Effector memory CD4-positive, alpha-beta T cell (primary cell): ENCODE measurements at places on chromosomes 5 and 9.
A peak's percentile ranks its signal among the peaks of the same experiment; 100 is the strongest.

- DNase-seq: peak; percentile 9
- peak overlapping the region; percentile 89 for H3K4me3 ChIP-seq
- no peaks in the 10 kb centered on the region for H3K27me3 ChIP-seq
These were observed 937 bp upstream of the SLC26A2 start for GRCh38 chr5:149959406-149960236.

- H3K4me3 ChIP-seq: no peak overlapping the region
- H3K27ac ChIP-seq: no peak overlapping the region
- DNase-seq: no peak
- H3K27me3 ChIP-seq: no peaks in the 10 kb centered on the region
- no peaks in the 10 kb centered on the region for H3K4me1 ChIP-seq
These were observed 512.3 kb upstream of the DAP start for GRCh38 chr5:11273180-11273903.

- H3K27me3 ChIP-seq: no peaks in the 10 kb centered on the region
- H3K27ac ChIP-seq: no peak overlapping the region
- no peaks in the 10 kb centered on the region for H3K36me3 ChIP-seq
- H3K4me3 ChIP-seq: no peak overlapping the region
These were observed 79.9 kb upstream of the ACO1 start for GRCh38 chr9:32304495-32304894.

DNA sequence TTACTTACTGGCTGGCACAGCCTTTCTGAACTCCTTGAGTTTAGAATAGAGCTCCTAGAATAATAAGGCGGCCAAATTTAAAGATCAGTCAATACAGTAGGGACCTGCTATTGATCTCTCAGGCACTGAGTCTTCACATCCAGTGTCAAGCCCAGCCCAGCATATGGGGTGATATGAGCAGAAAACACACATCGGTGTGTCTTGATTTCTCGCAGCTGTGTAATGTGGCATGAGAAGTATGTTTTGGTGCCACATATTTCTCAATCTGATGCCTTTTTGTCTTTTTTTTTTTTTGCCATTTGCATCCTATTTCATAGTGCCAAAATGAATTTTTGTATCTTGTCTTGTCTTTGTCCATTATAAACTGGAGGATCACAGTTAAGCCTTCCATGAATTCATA is 51.4 kb upstream of the FSD1L start:
- H3K27me3 ChIP-seq: no peaks in the 10 kb centered on the region
- H3K4me1 ChIP-seq: no peaks in the 10 kb centered on the region
- H3K36me3 ChIP-seq: no peaks in the 10 kb centered on the region
- H3K27ac ChIP-seq: no peak overlapping the region

GRCh38 chr5:81081461-81081835 is 121.3 kb downstream of the RASGRF2 start:
- H3K27ac ChIP-seq: no peak overlapping the region
- H3K27me3 ChIP-seq: no peaks in the 10 kb centered on the region
- no peak overlapping the region for H3K4me3 ChIP-seq

- H3K36me3 ChIP-seq: no peaks in the 10 kb centered on the region
- H3K27ac ChIP-seq: peak overlapping the region; percentile 71
- H3K27me3 ChIP-seq: no peaks in the 10 kb centered on the region
- DNase-seq: peak; percentile 44
- H3K4me1 ChIP-seq: peaks cover 26% of the 10 kb centered on the region
- H3K4me3 ChIP-seq: peak overlapping the region; percentile 41
These were observed 2.0 kb upstream of the PFN3 start for GRCh38 chr5:177402271-177403043.

GRCh38 chr9:114409103-114409780 is 21.5 kb upstream of the AKNA start:
- no peak overlapping the region for H3K27ac ChIP-seq
- H3K4me1 ChIP-seq: peaks cover 7% of the 10 kb centered on the region
- no peak for DNase-seq
- H3K27me3 ChIP-seq: no peaks in the 10 kb centered on the region
- H3K36me3 ChIP-seq: no peaks in the 10 kb centered on the region
- no peak overlapping the region for H3K4me3 ChIP-seq

GRCh38 chr5:1111241-1111726 is 579 bp downstream of the SLC12A7 start:
- H3K4me1 ChIP-seq: peaks cover 30% of the 10 kb centered on the region
- peak overlapping the region; percentile 81 for H3K4me3 ChIP-seq
- H3K27me3 ChIP-seq: no peaks in the 10 kb centered on the region
- DNase-seq: no peak

GRCh38 chr5:16548115-16548514 is 68.7 kb downstream of the RETREG1 start:
- H3K4me3 ChIP-seq: no peak overlapping the region
- H3K27me3 ChIP-seq: no peaks in the 10 kb centered on the region
- DNase-seq: no peak
- H3K27ac ChIP-seq: no peak overlapping the region
- no peaks in the 10 kb centered on the region for H3K4me1 ChIP-seq

GRCh38 chr5:55853818-55854217 is 2.7 kb downstream of the IL31RA start:
- H3K4me3 ChIP-seq: no peak overlapping the region
- H3K4me1 ChIP-seq: peaks cover 14% of the 10 kb centered on the region
- H3K27ac ChIP-seq: no peak overlapping the region

- no peak overlapping the region for H3K27ac ChIP-seq
- no peak for DNase-seq
- no peaks in the 10 kb centered on the region for H3K27me3 ChIP-seq
These were observed 276.7 kb downstream of the BNC2 start for GRCh38 chr9:16593746-16594145.

GRCh38 chr5:6833406-6833805 is 120.2 kb downstream of the TENT4A start:
- DNase-seq: no peak
- H3K27me3 ChIP-seq: no peaks in the 10 kb centered on the region
- H3K4me3 ChIP-seq: no peak overlapping the region
- H3K4me1 ChIP-seq: no peaks in the 10 kb centered on the region
- no peak overlapping the region for H3K27ac ChIP-seq
- no peaks in the 10 kb centered on the region for H3K36me3 ChIP-seq

GRCh38 chr9:73183428-73183827 is 31.8 kb downstream of the ANXA1 start:
- H3K4me3 ChIP-seq: no peak overlapping the region
- H3K27ac ChIP-seq: no peak overlapping the region

GRCh38 chr5:136636001-136636400 is 270.7 kb upstream of the TRPC7 start:
- no peak for DNase-seq
- H3K4me3 ChIP-seq: no peak overlapping the region
- no peaks in the 10 kb centered on the region for H3K36me3 ChIP-seq
- H3K27ac ChIP-seq: no peak overlapping the region

- H3K4me1 ChIP-seq: no peaks in the 10 kb centered on the region
- H3K27ac ChIP-seq: no peak overlapping the region
- no peaks in the 10 kb centered on the region for H3K36me3 ChIP-seq
These were observed 1703.8 kb downstream of the MAT2B start for GRCh38 chr5:165209101-165209727.

DNA sequence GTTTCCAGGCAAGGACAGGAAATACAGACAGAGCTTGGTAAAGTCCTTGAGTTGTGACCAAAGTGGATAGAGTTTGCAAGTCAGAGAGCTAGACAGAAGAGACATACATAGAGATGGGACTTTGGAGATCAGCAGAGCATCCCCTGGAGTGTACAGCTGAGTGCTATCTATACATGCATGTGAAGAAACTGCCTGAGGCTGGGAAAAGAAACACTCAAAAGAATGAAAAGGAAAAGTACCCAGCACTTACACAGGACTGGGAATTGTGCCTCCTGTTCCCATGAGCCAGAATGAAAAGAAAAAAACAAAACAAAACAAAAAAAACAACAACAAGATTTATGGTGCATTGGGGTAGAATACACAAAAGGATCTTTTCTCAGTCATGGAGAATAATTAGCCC is 606.4 kb downstream of the ZNF608 start:
- no peaks in the 10 kb centered on the region for H3K36me3 ChIP-seq
- H3K27me3 ChIP-seq: no peaks in the 10 kb centered on the region
- no peaks in the 10 kb centered on the region for H3K4me1 ChIP-seq
- no peak overlapping the region for H3K4me3 ChIP-seq
- DNase-seq: no peak

- H3K27me3 ChIP-seq: no peaks in the 10 kb centered on the region
- H3K4me1 ChIP-seq: no peaks in the 10 kb centered on the region
- no peak overlapping the region for H3K4me3 ChIP-seq
- H3K27ac ChIP-seq: no peak overlapping the region
- no peaks in the 10 kb centered on the region for H3K36me3 ChIP-seq
These were observed 119.6 kb upstream of the RETREG1 start for GRCh38 chr5:16736158-16736995.

DNA sequence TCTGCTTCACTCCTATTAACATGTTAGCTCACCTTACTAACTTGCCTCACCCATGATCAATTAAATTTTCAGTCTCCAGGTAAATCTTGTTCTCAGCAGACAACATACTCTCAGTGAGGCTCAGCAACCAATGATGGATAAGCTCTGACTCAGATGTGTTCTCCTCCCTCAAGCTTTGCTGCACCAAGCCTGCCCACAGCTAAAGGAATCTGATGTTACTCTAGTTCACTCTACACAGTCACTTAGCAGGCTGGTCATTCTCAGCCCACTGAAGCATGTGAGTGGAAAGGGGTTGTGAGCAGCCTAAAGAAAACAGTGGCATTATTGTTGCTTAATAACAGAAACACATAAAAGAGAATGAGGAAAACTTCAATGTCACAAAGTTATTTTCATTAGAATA is 37.3 kb upstream of the CTNND2 start:
- no peaks in the 10 kb centered on the region for H3K4me1 ChIP-seq
- no peak overlapping the region for H3K27ac ChIP-seq
- H3K27me3 ChIP-seq: no peaks in the 10 kb centered on the region
- no peaks in the 10 kb centered on the region for H3K36me3 ChIP-seq
- no peak for DNase-seq

- H3K27me3 ChIP-seq: peaks cover 22% of the 10 kb centered on the region
- H3K27ac ChIP-seq: no peak overlapping the region
- DNase-seq: no peak
- no peaks in the 10 kb centered on the region for H3K36me3 ChIP-seq
These were observed 1.5 kb downstream of the CACNA1B start for GRCh38 chr9:137879052-137879451.

DNA sequence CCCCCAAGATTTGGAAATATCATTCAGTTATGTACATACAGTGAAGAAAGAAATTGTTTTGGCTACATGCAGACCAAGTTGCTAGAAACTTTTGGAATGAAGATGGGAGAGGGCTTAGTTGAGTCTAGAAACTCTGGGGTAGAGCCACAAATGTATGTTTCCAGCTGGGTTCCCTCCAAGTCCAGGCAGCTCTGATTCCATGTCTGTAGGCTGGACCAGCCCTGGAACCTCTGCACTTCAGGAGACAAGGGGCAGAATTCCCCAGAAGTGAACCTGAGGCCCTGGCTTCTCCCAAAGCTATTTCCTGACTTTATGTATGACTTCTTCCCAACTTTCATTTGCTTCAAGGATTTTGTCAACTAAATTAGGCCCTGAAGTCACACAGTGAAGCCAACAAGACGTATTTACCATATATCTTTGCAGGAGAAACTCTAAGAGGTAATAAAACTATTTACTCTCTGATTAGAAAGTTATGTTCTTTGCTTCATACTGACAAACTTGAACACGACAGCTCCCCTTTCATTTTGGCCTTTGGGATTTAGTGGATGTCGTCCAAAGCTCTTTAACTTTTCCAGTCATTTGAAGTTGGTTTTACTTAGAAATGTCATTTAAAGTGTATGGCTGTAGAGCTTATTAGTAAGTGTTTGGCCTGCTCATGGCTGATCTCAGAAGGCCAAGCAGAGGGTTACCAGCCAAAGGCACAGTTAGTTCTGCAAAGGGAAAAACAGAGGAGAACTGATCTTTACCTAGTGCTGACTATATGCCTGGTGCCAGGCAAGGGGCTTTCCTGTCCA is 152.0 kb upstream of the SLC28A3 start:
- no peaks in the 10 kb centered on the region for H3K36me3 ChIP-seq
- H3K27ac ChIP-seq: no peak overlapping the region
- no peaks in the 10 kb centered on the region for H3K27me3 ChIP-seq
- H3K4me3 ChIP-seq: no peak overlapping the region
- DNase-seq: no peak

GRCh38 chr5:147750065-147750464 is 32.5 kb downstream of the JAKMIP2 start:
- no peak overlapping the region for H3K4me3 ChIP-seq
- H3K4me1 ChIP-seq: no peaks in the 10 kb centered on the region
- no peak overlapping the region for H3K27ac ChIP-seq
- DNase-seq: no peak
- H3K36me3 ChIP-seq: no peaks in the 10 kb centered on the region

GRCh38 chr5:155935723-155936122 is 391.2 kb upstream of the SGCD start:
- H3K27me3 ChIP-seq: no peaks in the 10 kb centered on the region
- H3K4me1 ChIP-seq: no peaks in the 10 kb centered on the region
- no peak overlapping the region for H3K27ac ChIP-seq
- no peak overlapping the region for H3K4me3 ChIP-seq
- no peaks in the 10 kb centered on the region for H3K36me3 ChIP-seq

GRCh38 chr9:130149654-130150286 is 22.4 kb upstream of the NCS1 start:
- H3K36me3 ChIP-seq: no peaks in the 10 kb centered on the region
- H3K4me3 ChIP-seq: no peak overlapping the region
- H3K27me3 ChIP-seq: no peaks in the 10 kb centered on the region

- no peak for DNase-seq
- no peaks in the 10 kb centered on the region for H3K4me1 ChIP-seq
- H3K4me3 ChIP-seq: no peak overlapping the region
These were observed 39.1 kb downstream of the SPEF2 start for GRCh38 chr5:35656721-35657120.

DNA sequence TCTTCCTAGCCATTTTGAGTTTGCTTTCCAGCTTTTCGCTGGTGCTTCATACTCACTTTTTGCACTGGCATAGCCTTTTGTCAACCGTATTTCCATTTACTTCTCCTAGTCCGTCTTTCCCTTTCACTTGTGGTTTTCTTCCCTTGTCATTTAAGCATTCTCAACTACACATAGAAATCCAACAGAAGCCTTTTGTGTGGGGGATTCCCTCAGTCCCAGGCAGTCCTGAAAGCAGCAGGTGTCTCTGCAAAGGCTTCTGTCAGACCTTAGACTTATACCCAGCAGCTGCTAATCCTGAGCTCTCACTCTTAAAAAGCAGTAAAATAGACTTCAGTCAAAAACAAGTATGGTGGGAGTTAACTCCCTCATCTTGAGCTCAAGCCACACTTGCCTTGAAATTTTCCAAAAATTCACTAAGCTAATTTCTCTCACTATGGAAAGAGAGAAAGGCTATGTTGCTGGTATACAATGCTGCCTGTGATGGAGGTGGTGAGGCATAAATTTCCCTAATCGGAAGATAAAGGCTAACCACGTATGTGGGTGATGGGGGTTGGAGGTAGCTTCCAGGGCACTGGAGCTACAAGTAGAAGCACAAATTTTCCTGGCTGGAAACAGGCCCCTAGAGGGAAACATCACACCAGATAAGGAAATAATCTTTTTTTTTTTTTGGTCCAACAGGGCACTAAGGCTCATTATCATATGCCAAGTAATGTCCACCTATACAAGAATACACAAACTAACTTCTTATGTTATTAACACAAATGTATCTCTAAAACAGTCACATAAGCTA is 34.8 kb upstream of the IFNK start:
- H3K27me3 ChIP-seq: no peaks in the 10 kb centered on the region
- DNase-seq: no peak
- no peak overlapping the region for H3K4me3 ChIP-seq
- H3K27ac ChIP-seq: no peak overlapping the region
